ENCODE measurements at places on chromosomes 13 and 19. TPM values are rescaled to one million over a fixed set of nuclear protein-coding genes. Genes with fewer than 3 reads are reported as not detected.

- no peak for DNase-seq
Observed at GRCh38 chr13:62799038-62799535, 1383.4 kb upstream of the PCDH20 start.

DNA sequence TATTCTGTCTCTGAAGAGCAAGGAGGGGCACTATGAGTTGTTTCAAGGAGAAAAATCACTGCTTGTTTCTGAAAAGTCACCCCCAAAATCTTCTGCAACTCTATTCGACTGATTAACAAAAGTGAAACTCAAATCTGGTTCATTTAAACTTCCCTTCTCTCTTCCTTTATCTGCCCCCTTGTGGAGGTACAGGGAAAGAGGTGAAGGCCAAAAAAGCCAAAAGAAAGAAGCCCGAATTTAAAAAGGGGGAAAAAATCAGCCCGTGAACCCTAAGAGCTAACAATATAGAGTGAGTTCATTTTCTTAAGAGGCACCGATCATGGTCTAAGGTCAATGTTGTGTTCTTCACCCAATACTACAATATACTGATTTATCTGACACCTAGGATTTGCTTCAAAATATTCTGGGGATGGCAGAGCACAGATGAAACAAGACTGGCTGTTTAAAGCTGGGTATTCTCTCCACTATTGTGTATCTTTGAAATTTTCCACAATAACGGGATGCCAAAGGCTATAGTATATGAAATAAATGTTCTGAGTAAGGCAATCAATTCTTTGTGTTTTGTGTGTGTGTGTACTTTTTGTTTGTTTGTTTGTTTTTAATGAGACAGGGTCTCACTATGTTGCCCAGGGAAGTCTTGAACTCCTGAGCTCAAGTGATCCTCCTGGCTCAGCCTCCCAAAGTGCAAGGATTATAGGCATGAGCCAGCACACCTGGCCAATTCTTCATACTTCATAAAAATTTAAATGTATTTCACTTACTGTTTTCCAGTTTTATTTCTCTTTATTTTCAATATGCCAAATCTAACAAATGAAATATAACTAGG is 55.0 kb upstream of the EEF1AKMT1 start:
- DNase-seq = no peak

DNA sequence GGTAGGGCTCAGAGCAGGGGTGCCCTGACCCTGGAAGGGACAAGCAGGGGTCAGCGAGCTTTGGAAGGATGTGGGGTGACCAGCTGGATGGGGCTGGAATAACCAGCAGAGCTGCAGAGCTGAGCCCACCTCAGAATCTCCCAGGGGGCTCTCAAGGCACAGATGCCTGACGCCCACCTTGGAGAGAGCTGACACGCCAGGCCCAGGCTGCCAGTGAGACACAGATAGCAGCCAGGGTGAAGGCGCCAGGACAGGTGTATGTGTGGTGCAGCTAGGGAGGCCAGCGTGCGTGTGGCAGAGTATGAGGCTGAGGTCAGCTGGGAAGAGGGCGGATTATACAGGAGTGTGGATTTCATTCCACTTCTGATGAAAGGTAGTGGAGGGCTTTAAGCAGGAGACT is 8.9 kb downstream of the AP1M1 start:
- no peak for DNase-seq

DNA sequence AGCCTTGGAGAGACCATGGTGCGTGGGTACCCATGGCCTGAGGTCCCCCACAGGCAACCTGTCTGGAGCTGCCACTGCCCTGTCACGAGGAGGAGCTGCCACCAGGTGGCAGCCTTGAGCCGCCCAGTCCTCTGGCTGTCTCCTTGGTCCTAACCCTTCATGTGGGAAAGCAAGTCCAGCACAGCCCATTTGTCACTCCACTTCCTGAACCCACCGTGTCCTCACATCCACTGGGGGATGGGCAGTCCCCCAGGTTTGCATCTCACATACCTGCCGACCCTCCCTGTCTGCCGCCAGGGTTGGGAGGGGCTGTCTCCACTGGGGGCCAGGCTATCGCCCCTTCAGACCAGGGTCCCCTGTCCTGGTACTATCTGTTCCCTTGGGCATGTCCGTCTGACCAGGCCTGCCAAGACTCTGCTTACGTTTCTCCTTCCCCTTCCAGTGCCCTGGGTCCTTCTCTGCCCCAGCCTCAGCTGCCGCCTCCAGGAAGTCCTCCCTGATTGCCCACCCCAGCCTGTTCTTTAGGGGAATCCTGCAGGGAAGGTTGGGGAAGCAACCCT is 4.5 kb downstream of the FAM174C start:
- DNase-seq = peak; percentile 80

DNA sequence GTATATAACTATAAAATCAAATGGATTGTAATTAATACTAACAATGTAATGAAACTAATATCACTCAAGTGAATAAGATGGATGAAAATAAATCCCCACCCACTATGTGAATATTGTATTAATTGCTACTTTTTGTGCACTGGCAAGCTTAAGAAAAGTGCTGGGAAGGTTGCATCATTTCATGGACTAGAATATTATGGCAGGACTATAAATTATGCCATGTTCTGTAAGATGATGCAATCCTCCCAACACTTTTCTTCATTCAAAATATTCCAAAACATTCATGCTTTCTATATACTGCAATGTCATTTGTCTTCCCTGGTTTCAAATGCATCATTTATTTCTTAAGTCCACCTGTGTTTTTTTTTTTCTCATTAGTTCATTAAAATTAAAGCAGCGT is 457.6 kb upstream of the GPC6 start:
- DNase-seq = no peak

- no peak for DNase-seq
Observed at GRCh38 chr19:48413879-48414587, 20.6 kb downstream of the GRIN2D start.

GRCh38 chr19:14502334-14503092 is 6.6 kb upstream of the GIPC1 start:
- no peak for DNase-seq

DNA sequence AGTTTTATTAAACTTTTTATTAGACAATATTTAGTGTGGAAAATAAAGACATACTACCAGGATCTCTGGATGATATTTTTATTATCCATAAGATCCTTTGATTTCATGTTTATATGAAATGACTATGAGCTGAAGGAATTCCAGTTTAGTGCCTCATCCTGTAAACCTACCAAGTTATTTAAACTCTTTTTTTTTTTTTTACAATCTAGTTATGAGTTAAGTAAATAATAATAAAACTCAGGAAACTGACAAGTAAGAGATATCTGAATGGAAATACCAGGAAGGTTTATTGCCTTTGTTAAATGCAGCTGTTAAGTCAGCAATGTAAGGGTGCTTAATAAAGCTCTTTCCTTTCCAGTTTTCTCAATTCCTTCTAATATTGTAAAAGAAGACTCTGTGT is 53.9 kb downstream of the RXFP2 start:
- DNase-seq = no peak

GRCh38 chr19:3801412-3802096 is 15.4 kb upstream of the MATK start:
- DNase-seq = no peak

DNA sequence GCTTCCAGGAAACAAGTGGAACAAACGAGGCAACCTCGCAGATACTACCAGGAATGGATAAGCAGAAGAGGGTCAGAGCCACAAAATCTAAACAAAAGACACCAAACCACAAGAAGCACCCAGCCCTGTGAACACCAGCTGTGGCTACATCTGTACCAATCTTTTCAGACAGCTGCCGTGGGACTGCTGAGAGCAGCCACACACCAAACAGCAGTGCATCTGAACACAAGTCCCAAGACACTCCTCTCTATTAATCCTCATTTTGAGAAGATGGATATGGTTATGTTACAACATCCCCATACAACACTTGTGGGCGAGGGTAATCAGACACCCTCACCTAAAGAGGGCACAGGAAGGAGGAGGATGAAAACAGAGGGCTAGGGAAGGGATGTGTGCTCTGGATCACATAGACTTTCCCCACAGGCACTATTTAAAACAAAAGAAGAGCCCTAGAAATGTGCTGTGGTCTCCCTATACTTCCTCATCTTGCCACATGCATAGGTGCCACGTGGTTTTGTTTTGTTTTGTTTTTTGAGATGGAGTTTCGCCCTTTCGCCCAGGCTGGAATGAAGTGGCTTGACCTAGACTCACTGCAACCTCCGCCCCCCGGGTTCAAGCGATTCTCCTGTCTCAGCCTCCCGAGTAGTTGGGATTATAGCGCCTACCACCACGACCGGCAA is 41.6 kb upstream of the ZNF14 start:
- no peak for DNase-seq

DNA sequence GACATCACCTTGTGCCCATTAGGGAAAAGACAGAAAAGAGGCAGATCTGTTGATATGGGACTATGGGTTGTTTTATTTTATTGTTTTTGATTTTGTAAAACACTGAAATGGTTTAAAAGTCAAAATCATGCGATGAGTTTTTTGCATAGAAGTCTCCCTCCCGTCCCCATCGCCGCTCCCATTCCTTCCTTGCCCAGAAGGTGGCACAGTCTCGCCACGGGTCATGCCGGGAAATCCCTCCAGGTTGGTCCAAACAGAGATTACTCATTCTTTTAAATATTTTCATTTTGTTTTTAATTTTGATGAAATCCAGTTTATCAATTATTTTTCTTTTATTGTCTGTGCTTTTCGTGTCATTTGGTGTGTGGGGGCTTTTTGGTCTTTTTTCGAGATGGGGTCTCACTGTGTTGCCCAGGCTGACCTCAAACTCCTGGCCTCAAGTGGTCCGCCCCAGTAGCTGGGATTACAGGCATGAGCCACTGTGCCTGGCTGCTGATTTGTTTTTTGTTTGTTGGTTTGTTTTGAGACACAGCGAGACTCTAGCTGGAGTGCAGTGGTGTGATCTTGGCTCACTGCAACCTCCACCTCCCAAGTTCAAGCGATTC is 9.2 kb downstream of the PGPEP1 start:
- DNase-seq = peak; percentile 58

DNA sequence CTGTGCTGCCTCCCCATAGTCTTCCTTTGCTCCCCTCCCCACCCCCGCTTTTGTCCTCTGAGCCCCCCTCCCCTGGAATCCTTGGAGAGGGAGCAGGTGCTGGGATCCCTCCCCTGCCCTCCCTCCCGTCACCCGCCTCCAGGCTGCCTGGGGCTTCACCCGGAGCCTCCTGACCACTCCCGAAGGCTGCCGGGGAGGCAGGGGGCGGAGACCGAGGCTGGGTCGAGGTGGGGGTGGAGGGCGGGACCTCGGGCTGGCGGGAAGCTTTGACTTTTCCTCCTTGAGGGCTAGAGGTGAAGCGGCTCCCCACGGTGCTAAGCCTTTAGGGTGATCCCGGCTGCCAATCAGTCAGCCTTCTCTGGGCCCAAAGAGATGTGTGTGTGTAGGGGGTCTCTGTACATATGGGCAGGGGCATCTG is 1.5 kb downstream of the KMT5C start:
- peak; percentile 72 for DNase-seq

- DNase-seq = no peak
Observed at GRCh38 chr19:19444681-19445155, 39.2 kb downstream of the GATAD2A start.

DNA sequence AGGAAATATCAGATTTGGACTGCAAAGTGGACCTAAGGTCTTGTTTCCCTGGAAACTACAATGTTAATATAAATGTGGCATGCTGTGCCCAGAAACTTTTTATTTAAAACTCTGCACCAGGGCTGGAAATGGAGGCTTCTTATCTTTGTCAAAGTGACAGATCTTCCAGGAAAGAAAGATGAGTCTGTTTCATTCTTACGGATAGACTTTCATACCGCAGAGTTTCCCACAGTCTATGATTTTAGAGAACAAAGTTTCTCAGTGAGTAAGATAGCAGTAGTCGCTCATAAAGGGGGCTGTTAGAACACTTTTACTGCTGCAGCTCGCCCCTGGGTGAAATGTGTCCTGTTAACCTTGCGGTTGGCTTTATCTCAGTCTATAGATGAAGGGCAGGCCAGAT is 6.7 kb downstream of the CLEC11A start:
- no peak for DNase-seq

DNA sequence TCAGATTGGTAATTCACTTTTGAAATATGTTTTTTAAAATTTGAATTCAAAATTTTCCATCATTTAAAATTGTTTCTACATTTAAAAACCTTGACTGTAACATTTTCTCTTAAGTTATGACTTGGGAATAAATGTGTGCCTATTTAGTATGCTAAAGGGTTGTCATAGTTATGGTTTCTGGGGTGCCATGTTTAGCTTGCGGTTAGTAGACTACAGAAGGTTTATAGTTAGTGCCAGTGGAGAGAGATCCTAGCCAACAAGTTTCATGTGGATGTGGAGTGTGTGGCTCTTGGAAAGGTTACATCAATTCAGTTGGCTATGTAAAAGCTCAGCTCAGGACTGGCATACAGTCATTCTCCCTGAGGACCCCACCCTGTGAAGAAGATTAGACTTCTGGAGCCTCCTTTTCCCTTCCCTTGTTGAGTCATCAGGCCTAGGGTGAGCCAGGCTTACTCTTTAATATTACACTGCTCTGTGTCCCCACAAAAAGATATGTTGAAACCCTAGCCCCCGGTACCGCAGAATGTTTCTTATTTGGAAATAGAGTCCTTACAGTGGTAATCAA is 20.4 kb downstream of the LMO7 start:
- no peak for DNase-seq

DNA sequence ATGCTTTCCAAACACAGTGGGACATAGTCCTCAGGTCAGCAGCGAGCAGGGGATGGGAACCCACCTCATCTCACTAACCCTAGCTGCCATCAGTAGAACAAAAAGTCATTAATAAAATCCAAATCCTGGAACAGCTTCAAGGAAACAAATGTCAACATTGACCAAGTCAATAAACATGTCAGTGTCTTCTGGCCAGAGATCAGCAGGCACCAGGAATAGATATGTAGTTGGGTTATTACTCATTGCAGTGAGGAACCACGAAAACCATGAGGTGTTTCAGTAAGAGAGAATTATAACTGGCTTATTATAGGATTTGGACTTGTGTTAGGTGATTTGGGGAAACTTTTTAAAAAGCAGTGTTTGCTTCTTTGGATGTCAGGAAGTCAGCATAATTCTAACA is 17.1 kb upstream of the CD33 start:
- DNase-seq = no peak

DNA sequence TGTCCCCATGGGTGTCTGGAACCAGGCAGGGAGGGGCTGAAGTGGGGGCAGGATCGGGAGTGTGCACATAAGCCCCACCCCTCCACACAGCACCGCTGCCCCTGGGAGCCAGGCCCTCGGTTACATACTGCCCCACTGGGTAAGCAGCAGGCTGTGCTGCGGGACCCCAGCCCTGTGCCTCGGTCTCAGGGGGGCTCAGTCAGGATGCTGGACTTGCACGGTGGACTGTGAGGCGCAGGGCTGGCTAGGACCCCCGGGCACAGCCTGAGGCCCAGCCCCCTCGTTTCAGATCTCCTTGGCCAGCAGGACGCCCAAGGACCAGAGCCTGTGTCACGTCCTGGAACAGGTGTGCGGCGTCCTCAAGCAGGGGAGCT is 16.3 kb downstream of the MPND start:
- DNase-seq = no peak

- peak; percentile 78 for DNase-seq
Observed at GRCh38 chr19:6092329-6093286, 17.7 kb downstream of the RFX2 start.

Gene LIN7B
- 15.2 TPM for total RNA-seq

Gene MATK
- not detected for total RNA-seq

Gene TRAPPC5
- 17.3 TPM for total RNA-seq

Gene CAMSAP3
- total RNA-seq = 3.5 TPM

Gene TPTE2
- not detected for total RNA-seq

Gene SUGP2
- 37.1 TPM for total RNA-seq

Gene FAM98C
- 2.1 TPM for total RNA-seq

Gene KXD1
- 87.6 TPM for total RNA-seq

Gene OR4F17
- total RNA-seq = not detected

Gene NCCRP1
- not detected for total RNA-seq

Gene PSG3
- total RNA-seq = not detected

Gene MYDGF
- total RNA-seq = 21.8 TPM

Gene KLK15
- total RNA-seq = not detected
